A172 (cell line): ENCODE measurements at places on chromosomes 5 and 9.

GRCh38 chr9:72526901-72527800 is 5.7 kb downstream of the TMC1 start:
- peak; percentile 91 for DNase-seq

DNA sequence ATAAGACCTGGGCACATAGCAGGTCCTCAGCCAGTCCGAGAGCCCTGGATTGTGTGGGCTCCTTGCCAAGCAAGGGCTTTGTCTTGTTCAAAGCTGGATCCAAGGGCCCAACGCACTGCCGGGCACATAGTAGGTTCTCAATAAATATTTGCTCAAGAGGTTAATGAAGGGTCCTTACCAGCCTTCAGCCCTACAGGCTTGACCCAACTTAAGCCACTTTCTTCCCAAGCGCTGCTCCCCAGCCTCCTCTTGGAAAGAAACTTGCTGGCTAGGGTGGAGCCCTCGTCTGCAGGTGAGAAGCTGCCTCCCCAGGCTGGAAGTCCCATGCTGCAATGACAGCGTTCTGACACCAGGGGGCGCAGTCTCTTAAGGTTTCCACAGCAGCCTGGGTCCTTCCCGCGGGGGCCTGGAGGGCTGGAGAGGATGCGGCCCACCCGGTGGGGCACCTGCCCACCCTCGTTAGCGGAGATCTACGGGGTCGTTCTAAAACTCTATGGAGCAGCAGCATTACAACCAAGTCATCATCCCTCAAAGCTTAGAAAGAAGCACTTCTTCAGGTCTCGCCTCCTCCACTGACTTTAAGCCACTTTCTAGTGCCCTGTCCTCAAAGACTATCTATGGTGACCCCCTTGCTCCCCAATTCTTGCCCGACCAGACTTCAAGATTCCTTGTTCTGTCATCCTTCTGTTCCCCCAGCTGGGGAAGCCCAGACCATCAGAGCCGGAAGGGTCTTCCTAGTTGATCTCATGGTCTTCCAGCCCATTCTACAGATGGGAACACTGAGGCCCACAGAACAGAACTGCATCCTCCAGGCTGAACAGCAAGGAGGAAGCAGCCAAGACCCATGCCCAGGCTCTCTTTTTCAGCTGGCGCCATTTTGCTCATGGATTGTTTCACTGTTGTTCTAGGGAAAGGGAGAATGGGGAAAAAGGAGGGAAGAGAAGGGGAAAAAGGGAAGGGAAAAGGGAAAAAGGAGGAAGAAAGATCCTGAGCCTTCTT is 115.4 kb downstream of the LHX2 start:
- peak; percentile 77 for DNase-seq

DNA sequence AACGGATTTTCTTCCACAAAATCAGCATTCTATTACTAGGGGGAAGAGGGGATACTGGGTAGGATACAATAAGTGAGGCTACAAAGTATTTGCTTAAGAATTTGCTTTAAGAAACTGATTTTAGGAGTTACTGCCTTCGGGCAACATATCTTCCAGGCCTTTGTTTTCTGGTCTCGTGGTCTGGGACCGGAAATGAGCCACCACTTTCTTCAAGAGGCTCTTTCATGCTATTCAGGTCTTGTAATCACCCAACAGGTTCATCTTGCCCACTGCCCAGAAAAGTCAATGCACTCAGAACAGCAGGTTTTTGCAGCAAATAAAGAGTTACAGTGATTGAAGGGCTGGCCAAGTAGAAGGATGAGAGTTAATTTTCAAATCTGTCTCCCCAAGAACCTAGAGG is 6.6 kb upstream of the AOPEP start:
- DNase-seq: no peak

- DNase-seq: no peak
Observed at GRCh38 chr5:52469835-52470234, 317.9 kb upstream of the ITGA1 start.

DNA sequence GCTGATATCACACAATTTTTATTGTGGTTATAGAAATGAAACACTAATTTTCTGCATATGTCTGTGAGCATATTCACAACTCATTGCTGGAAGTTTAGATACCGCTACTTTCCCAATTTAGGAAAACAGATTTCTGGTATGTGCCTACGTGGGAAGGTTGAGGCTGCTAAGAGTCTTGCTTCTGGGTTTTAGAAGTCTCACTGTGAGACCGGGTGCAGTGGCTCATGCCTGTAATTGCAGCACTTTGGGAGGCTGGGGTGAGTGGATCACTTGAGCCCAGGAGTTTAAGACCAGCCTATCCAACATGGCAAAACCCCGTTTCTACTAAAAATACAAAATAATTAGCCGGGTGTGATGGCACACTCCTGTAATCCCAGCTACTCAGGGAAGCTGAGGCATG is 39.6 kb downstream of the UBAP1 start:
- no peak for DNase-seq

GRCh38 chr9:120921661-120922181 is 4.9 kb downstream of the TRAF1 start:
- DNase-seq: no peak

GRCh38 chr5:132677191-132677590 is 3.4 kb downstream of the IL4 start:
- DNase-seq: peak; percentile 97

DNA sequence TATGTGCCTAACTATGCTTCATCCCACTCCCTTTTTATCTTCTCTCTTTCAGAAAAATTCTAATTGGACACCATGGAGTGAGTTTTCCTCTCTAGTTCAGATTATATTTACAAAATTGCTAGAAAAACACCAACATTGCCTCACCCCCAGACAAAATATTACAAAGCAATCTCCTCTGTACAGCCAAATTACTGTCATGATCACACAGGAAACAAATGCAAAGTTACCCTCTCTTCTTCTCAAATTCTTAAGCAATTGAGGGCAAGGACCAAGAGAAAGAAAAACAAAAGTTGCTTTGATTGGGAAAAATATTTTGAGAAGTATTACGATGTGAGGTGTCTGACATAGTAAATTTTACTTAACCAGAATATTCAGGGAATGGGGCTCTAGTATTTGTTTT is 30.8 kb upstream of the ABCA1 start:
- DNase-seq: no peak

- DNase-seq: no peak
Observed at GRCh38 chr5:157485811-157486210, 25.8 kb downstream of the NIPAL4 start.

DNA sequence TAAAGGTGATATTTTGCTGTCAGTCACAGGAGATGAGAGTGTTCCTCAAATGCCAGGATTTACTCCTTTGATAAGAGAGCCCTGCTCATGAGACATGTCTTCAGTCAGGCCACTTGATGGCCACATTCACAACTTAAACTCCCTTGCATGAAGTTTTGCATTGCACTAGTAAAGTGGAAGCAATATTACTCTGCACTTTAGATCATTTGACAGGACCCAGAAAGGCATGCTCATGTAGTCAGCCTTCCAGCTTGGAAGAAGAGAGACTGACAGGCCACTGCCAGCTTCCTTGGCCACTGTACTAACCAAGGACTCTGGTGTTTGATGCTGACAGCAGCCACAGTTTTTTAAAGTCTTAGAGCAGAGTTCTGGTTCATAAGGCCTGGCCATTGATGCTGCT is 42.6 kb downstream of the NPR3 start:
- DNase-seq: no peak

GRCh38 chr5:174384509-174384947 is 339.0 kb downstream of the NSG2 start:
- no peak for DNase-seq

GRCh38 chr9:37700900-37701299 is 50.1 kb downstream of the FRMPD1 start:
- DNase-seq: no peak

DNA sequence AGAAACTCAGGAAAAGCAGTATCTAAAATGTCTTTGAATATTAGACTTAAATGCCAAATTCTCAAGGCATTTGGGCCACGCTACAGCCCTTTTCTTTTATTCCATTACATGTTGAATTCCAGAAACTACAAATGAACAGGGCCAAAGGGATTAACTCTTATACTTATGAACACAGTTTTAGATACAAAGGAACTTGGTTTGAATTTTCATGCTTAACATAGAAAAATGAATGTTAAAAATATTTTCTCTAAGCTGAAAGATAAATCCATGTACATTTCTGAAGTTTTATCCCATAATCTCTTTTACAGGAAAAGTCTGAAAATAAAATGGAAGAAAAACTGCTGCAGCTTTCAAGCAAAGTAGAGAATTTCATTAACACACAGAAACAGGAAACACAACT is 56.8 kb downstream of the FAM81B start:
- no peak for DNase-seq

- DNase-seq: no peak
Observed at GRCh38 chr9:89313842-89314241, 2.8 kb downstream of the CKS2 start.

DNA sequence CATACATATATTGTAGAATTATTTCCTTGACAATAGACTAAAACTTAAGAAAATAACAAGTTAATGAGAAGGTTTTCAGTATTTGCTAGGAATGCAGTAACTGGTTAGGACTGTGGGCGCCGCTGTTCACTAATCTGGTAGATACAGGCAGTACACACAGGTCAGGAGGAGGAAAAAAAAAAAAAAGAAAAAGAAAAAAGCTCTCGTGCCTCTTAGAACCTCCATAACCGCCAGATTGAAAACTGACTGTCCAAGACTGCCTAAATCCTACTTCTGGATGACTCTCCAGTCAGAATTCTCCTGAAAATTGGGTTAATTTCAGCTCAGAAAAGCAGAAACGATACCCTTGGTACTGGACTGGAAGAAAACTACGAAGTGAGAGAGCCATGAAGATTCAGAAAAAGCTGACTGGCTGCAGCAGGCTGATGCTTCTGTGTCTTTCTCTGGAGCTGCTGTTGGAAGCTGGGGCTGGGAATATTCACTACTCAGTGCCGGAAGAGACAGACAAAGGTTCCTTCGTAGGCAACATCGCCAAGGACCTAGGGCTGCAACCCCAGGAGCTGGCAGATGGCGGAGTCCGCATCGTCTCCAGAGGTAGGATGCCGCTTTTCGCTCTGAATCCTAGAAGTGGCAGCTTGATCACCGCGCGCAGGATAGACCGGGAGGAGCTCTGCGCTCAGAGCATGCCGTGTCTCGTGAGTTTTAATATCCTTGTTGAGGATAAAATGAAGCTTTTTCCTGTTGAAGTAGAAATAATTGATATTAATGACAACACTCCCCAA is at the start of gene PCDHGA1:
PCDHGA1 (plus strand) TSS at position 216 of the 782 bp plus-strand sequence.
- peak; percentile 42 for DNase-seq

- no peak for DNase-seq
Observed at GRCh38 chr5:110038297-110038997, 348.7 kb downstream of the MAN2A1 start.

DNA sequence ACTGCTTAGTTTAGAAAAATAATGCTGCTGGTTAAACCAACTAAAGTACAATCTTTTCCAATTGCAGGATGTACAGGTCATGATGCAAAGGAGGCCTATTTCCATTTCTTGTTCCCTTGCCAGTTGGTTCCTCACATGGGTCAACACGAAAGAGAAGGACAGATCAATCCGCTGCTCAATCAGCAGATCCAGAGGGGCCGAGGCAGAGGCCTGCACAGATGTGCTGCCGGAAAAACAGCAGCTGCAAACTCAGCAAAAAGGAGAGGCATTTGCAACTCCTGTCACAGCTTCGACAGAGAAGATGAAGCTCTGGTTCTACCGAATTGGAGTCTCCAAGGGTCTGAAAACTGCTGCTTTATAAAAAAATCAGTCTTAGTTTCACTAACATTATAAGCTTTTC is 69.8 kb downstream of the NIPSNAP3B start:
- DNase-seq: no peak

DNA sequence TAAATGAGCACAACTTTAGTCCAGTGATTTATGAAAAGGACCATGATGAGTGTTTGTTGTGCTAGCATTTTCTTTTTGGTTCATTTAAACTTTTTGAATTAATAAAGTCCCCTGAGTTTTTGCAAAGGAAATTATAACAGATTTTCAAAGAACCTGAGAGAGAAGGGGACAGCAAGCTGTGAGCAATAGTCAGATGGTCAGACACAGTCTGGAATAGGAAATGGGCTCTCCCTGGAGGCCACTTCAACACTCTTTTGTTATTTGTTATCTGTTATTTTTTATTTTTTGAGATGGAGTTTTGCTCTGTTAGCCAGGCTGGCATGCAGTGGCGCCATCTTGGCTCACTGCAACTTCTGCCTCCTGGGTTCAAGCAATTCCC is 171.1 kb downstream of the ARHGEF28 start:
- DNase-seq: peak; percentile 42

DNA sequence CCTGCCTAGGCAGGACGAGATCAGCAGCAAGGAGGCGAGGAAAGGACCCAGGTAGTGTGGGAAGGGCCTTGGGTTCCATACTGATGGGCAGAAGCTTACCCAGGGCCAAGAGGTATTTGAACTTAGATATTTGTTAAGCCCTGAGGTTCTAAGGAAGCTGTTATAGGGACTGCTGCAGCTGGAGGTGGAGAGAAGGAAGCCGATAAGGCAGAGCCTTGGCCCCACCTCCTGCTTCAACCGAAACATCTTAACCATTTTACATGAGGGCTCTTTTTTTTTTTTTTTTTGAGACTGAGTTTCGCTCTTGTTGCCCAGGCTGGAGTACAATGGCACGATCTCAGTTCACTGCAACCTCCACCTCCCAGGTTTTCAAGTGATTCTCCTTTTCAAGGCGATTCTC is 8.6 kb upstream of the AQP3 start:
- DNase-seq: no peak

- no peak for DNase-seq
Observed at GRCh38 chr5:65914641-65915196, 11.7 kb upstream of the ERBIN start.

DNA sequence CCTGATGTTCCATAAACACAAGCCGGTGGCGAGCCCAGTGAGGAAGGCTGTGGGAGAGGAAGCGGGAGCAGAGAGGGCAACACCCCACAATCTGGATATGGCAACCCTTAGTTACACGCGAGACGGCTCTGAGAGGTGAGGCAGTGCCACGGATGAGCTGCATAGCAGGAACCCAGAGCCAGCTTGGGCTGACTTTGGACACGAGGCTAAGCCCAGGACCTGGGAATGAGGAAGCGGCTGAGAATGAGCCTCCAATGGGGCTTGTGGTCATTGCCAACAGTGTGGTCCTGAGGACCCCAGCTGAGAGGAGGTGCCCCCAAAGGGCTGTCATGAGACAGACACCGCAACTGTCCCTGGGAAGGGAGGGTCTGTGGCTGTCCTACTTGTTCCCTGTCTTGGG is 160.0 kb upstream of the SMIM23 start:
- DNase-seq: no peak

- DNase-seq: no peak
Observed at GRCh38 chr5:106907979-106908378, 762.8 kb downstream of the EFNA5 start.

GRCh38 chr9:90032296-90033027 is 427.6 kb downstream of the GADD45G start:
- DNase-seq: no peak

GRCh38 chr9:1236061-1236460 is 185.9 kb downstream of the DMRT2 start:
- DNase-seq: no peak
